T-helper 1 cell (primary cell): ENCODE measurements at places on chromosomes 4 and X.

GRCh38 chrX:12978205-12979025, 3.5 kb downstream of the TMSB4X start:
- DNase-seq, result peak; percentile 62

- DNase-seq, result no peak
Observed at GRCh38 chr4:4284827-4285618, 4.9 kb downstream of the LYAR start.

DNA sequence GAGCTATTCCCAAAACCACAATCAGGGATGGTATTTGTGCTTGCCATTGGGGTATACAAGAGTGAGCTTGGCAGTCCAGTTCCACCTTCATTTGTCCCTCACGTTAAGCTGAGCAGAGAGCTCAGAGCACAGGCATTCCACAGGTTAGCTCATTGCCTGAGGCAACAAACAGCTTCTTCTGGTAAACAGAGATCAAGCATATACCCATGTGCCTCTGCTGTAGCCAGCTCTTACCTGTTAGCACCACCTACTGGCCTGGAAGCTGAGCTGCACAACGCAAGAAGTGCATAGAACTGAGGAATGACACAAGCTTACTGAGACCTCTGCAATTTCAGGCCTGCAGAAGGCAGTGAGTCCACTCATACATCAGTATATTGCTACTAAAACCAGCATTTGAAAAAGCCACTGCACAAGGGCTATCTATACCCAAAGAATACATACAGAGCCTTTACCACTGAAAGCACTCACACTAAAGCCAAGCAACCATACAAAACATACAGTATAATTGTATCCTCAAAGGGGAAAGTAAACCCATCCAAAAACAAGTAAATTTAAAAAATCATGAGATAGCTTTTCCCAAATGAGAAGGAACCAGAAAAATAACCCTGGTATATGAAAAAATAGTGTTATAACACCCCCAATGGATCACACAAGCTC, 258.3 kb upstream of the GABRA2 start:
- DNase-seq, result no peak

- DNase-seq, result no peak
Observed at GRCh38 chr4:75948822-75949444, 8.1 kb upstream of the NAAA start.

DNA sequence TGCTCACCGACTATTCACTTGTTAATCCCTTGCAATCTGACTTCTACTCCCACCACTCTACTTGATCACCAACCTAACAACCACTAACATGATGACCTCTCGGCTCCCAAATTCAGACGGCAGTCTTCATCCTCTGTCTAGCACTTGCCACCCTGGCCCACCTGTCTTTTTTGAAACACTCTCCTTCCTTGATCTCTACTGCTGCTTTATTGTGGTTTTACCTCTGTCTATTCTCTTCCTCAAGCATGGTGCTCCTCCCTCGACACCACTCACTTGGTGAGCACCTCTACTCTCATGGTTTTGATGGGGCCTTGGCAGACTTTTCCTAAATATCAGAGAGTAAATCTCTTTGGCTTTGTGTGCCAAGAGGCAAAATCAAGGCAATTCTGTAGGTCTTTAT, 21.7 kb upstream of the CXCR3 start:
- no peak for DNase-seq

DNA sequence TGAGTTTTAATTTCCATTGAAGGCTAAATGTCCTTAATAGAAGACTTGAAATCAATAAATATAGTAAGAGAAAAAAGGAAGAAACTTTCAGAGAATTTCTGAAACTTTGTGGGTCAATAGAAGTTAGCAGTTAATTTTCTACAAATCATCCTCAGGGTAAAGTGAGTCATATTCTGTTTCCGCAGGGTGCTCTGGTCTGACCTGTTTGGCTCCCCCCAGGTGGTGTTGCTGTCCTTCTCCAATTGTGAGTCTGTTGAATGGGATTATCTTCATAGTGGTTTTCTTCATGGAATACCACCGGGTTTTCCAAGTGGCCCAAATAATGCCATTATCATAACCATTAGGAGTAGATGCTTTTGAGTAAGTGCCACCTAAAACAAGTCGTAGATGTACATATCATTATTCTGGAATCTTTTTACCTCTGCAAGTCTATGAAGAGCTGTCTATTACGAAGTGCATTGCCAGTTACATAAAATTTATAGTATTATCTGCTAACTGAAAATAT, 7.7 kb downstream of the FGG start:
- no peak for DNase-seq

- no peak for DNase-seq
Observed at GRCh38 chr4:150242820-150243458, 164.7 kb downstream of the DCLK2 start.

DNA sequence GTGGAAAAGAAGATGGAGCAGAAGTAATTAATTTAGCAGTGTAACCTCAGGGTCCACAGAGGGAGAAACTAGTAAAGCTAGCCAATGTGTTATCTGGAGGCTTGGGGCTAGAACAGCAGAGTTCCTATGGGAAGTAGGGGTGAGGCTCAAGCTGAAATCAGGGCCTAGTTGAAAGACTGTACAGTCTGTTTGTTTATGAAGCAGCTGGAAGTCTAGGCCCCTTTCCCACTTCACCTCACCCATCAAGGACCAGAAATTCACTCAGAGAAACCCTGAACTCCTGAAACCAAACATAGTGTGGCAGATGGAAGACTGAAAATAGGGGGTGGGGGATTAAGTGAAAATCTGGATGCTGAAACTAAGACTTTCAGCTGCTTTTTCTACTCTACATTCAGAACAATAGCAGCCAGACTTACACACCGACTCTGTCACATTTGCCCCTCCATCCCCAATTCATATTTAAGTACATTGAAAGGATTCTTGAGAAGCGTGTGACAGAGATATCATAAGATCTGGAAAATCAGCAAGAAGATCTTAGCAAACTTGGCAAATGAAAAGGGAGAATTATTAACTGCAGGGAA, 32.6 kb upstream of the FAM241A start:
- no peak for DNase-seq

DNA sequence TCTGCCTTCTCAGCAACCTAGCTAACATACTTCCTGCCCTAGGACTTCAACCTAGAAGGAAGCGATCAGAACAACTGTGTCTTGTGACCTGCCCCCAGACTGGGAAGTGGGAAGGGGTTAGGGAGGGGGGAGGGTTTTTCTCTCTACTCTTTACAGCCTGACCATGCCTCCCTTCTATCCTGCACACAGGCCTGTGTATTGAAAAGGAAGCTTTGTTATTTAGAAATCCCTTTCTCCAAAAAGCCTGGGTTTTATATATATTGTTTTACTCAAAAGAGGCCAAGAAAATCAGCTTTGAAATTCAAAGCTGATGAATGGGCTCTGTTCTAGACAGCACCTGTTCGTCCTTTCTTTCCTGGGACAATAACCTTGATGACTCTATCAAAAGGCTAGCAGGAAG, 35.2 kb upstream of the SMS start:
- DNase-seq, result no peak
